ENCODE measurements at places on chromosomes 11 and 22.

GRCh38 chr11:3808861-3809623, 682 bp downstream of the PGAP2 start:
- peak; percentile 56 for DNase-seq

DNA sequence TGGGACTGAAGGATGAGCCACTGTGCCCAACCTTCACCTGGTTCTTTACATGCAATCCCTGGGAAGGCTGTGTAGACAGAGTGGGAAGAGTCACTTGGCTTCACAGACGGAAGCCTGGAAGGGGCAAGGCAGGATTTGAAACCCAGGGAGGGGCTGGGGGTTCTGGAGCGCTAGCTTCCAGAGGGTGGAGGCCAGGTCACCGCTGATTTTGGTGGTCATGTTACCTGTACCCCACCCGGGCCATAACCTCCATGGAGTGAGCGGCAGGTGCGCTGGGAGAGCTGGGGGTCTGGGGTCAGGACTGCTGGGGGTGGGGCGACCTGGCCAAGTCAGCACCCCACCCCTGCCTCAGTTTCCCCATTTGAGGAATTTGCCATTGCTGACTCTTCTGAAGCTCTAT, 38.3 kb downstream of the PDGFB start:
- no peak for DNase-seq

DNA sequence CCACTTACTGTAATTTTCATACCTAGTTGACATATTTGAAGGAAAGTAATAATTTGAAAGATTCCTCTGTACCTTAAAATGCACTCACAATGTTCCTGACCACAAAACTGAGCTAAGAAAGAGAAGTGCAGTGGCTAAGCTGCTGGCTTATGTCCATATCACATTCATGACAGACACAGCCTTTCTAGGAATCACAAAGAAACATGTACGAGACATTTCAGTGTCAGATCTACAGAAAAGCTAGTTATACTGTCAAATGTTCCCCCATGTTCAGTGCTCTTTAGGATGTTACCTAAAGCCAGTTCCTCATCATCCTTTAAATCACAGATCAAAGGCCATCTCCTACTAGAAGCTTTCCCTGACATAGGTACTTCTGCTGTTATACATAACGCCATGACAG, 142.2 kb upstream of the C11orf58 start:
- no peak for DNase-seq

DNA sequence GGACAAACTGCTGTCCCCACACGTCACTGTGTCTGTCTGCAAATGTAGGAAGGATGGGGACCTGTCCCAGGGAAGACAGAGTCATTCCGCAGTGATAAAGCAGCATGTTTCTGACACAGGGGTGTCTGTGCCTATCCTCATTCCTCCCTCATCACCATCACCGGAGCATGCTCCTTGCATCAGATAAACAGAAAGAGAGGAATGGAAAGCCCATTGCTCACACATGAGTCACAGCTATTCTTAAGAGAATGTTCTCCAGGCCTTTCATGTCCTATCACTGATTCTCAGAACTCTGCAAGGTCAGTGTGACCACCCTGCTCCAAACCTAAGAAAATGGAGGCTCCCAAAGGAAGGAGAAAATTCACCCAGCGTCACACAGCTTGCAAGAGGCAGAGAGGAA, 38.9 kb downstream of the ZNF195 start:
- DNase-seq: no peak

- no peak for DNase-seq
These were observed 51.1 kb downstream of the PRMT3 start for GRCh38 chr11:20438637-20439036.

- no peak for DNase-seq
These were observed 33.0 kb downstream of the VSIG10L2 start for GRCh38 chr11:125978778-125979407.

DNA sequence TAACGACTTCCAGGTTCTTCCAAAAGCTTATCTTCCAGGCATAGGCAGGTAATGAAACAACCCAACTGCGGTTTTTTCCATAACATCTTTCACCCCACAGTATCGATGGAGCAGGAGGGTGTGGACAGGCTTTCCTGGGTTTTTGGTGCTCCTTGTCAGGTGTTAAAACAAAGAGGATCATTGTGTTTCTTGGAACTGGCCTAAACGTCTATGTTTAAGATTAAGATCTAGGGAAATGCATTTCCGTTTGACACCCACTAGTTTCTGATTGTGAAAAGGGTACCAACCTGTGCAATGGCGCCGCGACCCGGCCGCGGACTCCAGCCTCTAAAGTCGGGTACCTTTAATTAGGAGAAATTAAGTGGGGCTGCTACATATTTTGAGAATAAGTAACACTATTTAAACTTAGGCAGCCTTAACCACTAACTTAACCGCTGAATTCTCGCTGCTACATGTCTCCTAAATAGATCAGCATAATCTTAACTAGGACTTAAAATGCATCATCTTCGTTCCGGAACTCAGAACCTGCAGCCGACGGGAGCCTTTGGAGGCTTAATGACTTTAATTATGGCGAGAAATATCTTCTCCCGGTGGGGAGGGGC, 31.5 kb downstream of the C22orf31 start:
- no peak for DNase-seq

DNA sequence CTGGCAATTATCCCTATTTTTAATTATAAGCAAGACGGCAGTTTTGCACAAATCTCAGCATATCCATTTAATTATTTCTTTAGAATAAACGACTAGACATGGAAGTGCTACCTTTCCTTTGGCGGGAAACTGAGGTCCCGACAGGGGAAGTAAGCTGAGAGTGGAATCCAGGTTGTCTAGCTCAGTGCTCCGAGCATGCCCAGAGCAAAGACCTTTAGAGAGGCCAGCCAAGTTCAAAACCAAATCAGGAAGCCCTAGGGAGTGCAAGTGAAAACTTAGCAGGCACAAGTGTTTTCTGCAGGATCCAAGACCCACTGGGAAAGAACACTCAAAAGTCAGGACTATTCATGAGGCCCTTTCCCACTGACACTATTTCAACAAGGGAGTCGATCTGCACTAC, 22.7 kb upstream of the SCN2B start:
- DNase-seq: no peak

- DNase-seq: peak; percentile 24
These were observed 83.5 kb downstream of the C22orf31 start for GRCh38 chr22:28978158-28978557.

DNA sequence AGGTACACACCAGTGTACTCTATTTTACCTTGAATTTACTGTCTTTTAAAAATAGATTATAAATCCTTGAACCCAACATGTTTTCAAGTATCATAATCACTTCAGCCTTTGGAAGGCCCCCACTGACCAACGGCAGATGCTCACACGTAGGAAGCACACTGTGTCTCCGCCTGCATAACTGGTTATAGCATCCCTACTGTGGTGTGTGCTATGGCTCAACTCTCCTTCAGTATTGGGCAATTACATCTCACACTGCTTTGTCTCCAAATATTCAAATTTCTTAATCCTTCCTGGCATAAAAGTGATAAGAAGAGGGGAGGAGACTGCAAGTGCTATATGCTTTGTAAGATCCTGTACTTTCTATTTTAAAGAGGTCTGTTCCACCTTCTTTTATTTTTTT, 165.7 kb downstream of the CADM1 start:
- no peak for DNase-seq

GRCh38 chr11:95674657-95675358, 114.8 kb downstream of the FAM76B start:
- DNase-seq: no peak

- DNase-seq: no peak
These were observed 99.3 kb upstream of the FSHB start for GRCh38 chr11:30131535-30131934.

- DNase-seq: no peak
These were observed 101.0 kb downstream of the ME3 start for GRCh38 chr11:86571273-86571948.

DNA sequence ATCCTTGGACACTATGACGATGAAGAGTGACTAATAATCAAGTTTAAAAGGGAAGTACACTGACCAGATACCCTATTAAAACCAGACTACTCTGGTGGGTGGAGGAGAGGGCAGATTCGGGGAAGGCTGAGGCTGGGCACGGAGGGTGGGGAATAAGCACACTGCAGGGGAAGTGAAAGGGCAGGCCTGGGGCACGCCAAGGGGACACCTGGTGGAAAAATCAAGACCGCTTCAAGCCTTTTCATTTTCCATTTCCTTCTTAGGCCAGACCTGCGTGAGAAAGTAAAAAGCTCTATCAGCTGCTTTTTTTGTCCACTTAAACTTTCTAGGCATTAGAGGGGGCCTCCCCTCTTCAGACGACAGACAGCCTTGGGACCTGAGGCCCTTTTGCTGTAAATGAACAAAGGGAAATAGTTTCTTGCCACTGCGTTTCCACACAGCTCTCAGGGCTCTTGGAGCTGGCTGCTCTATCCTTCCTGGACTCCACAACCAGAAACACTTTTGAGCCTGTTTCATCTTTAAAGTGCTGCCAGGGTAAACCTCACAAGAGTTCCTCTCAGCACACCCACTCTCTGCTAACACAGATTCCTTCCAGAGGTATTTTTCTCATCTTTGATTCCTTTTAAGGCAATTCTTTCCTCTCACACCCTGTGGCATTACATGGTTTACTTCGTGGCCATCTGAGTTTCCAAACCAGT, 25.0 kb upstream of the SERPIND1 start:
- no peak for DNase-seq

Measured in activated T-cell treated with anti-CD3 and anti-CD28 coated beads, Interleukin-2, amount 50 U/mL, for 48 hours (primary cell).